Ureter (tissue), 1 donor: ENCODE measurements at places on chromosomes 4 and X.

- no peak for DNase-seq
These were observed 347.8 kb downstream of the GRID2 start for GRCh38 chr4:92651536-92651935.

- DNase-seq: no peak
These were observed 516 bp upstream of the ZIC3 start for GRCh38 chrX:137565318-137565904.

DNA sequence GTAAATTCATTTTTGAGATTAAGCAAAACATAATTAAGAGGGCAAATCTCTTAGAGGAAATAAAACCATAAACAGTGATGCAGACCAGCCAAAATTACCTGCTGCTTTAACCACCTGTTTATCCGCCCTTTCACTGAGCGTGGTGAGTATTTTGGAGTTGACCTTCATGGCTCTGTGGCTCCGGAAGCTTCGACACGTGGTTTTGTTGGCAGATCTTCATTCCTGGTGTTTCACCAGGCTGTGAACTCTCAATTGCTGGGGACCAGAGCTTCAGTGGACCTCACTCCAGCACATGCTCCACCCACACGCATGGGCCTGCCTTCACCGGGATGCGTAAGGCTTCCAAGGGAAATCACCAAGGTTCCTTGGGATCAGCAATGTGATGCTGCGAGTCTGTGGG lies 83.8 kb downstream of the FHDC1 start:
- no peak for DNase-seq

GRCh38 chrX:23745786-23746185 lies 2.7 kb upstream of the ACOT9 start:
- no peak for DNase-seq

GRCh38 chr4:117429061-117429460 lies 343.7 kb upstream of the TRAM1L1 start:
- no peak for DNase-seq

- DNase-seq: no peak
These were observed 105.3 kb upstream of the NKX1-1 start for GRCh38 chr4:1511441-1512041.

GRCh38 chr4:51942108-51942832 lies 77.9 kb downstream of the LRRC66 start:
- no peak for DNase-seq
